ENCODE measurements at places on chromosomes 1 and 21.

DNA sequence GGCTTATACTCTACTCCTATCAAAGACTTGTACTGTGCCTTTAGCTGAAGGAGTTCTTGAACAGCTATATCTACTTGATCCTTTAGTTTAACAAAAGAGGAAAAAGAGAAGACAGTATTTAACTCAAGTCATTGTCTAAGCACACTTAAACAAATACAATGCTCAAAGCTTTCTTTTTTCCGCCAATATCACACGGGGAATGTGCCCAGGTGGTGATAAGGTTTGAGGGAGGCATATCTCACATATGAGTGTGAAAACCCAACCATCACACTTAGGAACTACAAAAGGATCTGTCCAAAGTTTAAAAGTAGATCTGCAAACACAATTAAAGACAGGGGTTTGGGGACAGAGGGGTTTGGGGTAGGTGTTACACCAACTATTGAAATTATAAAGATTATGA, 59.0 kb upstream of the SLC30A10 start:
- DNase-seq: no peak

- no peak for DNase-seq
These were observed 10.3 kb downstream of the CAP1 start for GRCh38 chr1:40050863-40051262.

- peak; percentile 29 for DNase-seq
These were observed 11.7 kb downstream of the NR5A2 start for GRCh38 chr1:200038981-200039848.

DNA sequence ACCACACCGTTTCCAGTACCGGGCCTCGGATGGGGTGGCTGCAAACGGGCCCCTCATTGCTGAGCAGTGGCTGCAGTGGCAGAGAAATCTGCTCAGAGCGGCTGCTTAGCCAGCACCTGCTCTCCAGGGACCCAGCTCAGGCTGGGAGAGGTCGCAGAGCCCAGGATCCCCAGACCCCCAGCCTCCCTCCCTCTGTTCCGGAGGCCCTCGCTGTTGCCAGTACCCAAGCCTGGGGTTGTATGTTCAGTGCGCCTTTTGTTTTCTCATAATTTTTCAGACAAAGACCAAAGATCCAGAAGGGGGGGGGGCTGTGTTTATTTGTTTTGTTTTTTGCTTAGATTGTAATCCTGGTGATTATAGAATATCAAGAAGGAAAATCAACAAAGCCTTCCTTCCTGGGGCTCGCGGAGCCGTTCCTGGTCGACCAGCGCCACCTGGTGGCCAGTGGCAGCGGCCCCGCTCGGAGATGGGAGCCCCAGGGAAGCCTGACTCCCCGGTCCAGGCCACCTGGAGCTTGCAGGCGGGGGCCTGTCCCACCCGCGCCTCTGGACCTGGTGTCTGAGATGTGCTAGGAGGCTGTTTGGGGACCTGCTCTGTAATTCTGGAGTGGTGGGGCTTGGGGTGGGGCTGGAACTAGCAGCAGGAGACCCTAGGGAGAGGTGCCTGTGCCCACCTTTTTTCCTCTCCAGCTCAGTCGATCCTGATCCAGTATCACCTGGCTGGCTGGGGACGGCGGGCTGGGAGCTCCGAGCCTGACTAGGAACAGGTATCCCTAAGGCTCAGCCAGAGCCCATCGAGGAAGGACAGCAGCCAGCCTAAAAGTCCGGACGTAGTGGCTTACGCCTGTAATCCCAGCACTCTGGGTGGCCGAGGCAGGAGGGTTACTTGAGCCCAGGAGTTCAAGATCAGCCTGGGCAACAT, 123.9 kb upstream of the VAMP3 start:
- DNase-seq: peak; percentile 64

DNA sequence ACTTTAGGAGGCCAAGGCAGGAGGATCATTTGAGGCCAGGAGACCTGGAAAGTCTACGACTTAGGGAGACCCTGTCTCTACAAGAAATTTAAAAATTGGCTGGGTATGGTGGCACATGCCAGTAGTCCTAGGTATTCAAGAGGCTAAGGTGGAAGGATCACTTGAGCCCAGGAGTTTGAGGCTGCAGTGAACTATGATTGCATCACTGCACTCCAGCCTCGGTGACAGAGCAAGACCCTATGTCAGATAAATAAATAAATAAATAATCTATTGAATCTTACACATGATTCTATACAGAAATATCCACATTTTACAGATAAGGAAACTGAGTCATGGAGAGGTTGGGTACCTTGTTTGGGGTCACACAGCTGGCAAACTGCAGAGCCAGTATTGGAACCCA, 89.1 kb downstream of the MAN1C1 start:
- DNase-seq: no peak

- no peak for DNase-seq
These were observed 49.6 kb upstream of the ATP1A1 start for GRCh38 chr1:116323491-116323890.

- no peak for DNase-seq
These were observed 6.7 kb downstream of the INTS3 start for GRCh38 chr1:153734396-153735089.

- DNase-seq: peak; percentile 28
These were observed 1.7 kb downstream of the HLX start for GRCh38 chr1:220880726-220881506.
